Bronchial epithelial cell (primary cell): ENCODE measurements at places on chromosomes 6 and 20.

DNA sequence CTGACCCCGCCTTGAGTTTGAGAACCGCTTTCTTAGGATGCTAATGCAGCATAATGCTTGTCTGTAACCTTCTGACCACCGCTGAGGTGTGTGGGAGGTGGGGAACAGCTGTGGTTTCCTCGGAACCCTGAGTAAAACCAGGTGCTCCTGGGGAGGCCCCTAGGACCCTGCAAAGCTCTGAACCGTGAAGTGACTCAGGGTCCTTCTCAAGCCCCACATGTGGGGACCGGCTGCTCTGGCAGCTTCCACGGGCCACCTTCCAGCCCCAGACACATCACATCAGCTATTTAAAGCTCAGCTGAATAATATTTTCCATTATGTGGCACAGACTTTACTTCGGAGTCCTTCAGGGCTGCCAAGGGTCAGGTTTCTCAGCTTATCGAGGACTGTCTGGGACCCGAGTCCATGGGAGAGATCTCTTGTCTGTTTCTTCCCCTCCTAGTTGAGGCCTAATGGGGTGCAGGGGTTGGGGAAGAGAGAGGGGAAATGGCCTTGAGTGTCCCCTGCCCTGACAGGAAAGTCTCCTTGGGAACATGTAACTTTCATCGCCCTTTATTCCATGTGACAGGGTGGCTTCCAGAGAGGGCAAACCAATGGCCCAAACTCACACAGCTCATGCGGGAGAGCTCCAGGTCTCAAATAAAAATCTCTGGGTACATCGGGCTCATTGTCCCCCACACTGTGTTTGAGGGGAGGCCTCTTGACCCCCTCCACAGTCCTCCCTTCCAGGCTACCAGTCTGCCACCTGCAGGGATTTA is 186.1 kb upstream of the SLC24A3 start:
- no peak for DNase-seq

DNA sequence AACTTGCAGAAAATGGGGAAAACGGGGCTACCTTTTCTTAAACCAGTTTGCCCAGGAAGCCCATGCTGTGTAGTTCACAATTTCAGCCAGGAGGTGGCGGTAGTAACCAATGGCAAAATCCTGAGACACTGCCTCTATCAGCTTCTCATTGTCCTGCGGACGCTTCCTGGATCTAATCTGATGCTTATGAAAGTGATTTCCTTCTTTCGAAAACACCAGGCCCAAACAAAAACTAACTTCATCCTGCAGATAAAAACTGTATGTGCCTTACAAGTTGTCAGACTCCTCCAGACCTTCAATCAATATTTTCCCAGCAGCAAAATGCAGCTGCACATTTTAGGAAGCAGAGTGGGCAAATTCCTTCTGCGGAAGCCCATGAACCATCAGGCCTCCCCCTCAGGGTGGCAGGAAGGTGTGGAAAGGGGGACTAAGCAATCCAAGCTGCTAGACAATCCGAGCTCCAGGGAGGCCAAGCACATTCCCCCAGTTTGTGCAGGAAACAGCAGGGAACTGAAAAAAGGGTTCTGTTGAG is 88.5 kb downstream of the LY86 start:
- peak; percentile 76 for DNase-seq

- peak; percentile 27 for DNase-seq
Measured at GRCh38 chr6:148952147-148953035, 205.6 kb downstream of the UST start.

DNA sequence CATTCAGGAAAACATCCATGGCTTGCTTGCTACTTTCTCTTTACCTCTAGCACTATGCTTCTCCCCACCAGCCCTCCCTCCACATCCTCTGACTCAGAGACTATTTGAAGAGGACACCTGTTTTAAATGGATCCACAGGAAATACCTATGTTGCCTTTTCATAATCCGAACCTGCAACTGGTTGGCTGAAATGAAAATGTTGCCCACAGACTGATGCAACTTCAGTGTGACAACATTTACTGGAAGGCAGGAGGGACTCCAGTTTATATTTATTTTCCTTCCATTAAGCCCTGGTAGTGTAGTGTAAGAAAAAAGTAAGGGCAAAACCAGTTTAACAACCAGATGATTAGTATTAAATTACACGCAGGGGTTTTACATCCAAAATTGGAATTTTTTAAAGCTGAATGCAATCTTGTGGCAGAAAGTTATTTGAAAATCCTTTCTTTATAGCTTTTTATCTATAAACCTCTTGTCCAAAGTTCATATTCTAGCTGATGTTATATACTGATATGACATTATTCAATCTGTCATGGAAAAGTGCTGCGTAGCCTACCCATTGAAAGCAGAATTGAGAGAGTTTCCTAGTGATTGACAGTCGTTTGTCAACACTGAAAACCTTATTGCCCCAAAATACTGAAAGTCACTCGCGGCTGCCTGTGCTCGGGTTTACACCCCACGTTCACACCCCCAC is 881 bp upstream of the AIG1 start:
- peak; percentile 99 for DNase-seq

DNA sequence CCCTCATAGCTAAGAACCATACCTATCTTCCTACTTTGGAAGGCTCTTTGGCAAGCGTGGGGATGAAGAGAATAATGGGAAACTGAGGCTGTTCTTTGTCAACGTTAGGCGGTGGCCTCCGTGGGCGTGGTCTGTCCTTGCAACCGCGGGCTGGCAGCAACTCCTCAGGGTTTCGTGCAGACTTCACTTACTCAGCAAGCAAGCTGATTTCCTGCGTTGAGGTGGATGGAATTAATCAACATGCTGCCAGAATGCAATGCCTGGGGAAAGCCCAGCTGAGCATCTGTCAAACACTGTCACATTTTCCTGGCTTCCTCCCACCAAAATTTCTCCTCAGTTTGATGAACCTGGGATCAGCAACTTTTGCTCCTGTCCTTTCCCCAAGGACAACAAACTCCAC is 9.2 kb upstream of the IL17F start:
- peak; percentile 13 for DNase-seq
